ENCODE measurements at places on chromosomes 2 and 18.
A peak's percentile ranks its signal among the peaks of the same experiment; 100 is the strongest.

GRCh38 chr18:49071317-49071716, 120.6 kb upstream of the SMAD7 start:
- DNase-seq = no peak

DNA sequence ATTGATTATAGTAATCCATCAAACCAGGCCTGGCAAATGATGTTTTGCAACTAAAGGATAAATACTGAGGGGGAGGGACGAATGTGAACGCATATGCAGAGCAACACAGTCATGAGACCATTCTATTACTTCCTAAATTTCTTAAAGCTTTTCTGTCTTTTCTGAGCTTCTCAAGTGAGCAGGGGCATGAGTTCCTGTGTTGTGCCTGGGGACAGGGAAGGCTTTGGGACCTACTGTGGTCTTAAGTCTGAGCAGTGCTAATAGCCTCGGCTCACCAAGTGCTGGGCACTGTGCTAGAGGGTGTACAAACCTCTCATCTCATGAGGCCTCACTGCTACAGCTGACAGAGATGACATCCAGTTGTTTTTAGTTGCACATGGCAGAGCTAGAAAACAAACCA, 182.4 kb downstream of the NEDD4L start:
- no peak for DNase-seq

DNA sequence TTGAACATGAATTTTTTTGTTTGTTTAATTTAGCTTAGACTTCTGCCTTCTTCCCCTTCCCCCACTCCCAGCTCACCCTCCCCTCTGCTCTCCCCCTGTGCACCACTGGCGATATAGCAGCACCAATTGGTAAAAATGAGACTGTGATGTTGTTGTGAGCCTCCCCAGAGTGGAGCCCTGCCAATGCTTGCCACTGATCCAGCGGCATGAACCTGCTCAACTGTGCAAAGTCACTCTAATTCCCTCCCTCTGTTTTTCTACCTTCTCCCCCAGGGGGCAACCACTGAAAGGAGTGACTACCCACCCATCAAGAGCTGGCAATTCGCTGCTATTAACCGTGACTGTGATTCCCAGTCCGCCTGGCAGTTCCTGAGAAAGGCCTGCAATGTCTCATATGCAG, 30.2 kb downstream of the KLHL14 start:
- no peak for DNase-seq

- no peak for DNase-seq
These were observed 70.8 kb downstream of the FAM117B start for GRCh38 chr2:202705446-202706020.

- no peak for DNase-seq
These were observed 309.2 kb downstream of the NR4A2 start for GRCh38 chr2:156023229-156023869.

GRCh38 chr2:62292190-62292589, 96.3 kb downstream of the B3GNT2 start:
- no peak for DNase-seq

DNA sequence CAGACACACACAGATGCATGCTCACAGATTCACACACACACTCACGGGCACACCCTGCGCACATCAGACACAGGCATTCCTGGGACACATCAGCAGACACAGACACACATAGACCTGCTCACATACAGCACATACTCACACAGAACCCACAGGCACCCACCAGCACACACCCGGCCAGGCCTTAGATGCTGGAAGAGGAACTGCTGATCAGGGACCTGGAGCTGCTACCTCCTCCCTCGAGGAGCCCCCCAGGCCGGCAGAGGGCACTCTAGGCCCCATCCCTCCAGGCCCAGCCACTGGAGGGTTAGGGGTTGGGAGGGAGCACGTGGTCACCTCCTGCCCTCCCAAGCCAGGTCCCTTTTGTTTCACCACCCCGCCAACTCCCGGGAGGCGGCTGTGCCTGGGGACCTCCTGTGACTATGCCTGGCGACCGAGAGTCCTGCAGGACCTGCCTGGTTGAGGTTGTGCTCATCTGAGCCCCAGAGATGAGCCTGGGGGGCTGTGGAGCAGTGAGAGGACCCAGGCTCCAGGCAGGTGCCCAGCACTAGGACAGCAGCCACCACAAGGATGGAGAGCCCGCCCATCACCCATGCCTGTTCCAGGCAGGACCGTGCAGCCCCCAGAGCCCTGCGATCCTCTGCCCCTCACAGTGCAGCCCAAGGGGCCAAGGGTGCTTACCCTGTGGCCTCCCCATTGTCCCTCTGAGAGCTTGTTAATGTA, 21.0 kb upstream of the PTMA start:
- DNase-seq = peak; percentile 52

GRCh38 chr2:6418291-6418690, 447.4 kb downstream of the CMPK2 start:
- DNase-seq = no peak

DNA sequence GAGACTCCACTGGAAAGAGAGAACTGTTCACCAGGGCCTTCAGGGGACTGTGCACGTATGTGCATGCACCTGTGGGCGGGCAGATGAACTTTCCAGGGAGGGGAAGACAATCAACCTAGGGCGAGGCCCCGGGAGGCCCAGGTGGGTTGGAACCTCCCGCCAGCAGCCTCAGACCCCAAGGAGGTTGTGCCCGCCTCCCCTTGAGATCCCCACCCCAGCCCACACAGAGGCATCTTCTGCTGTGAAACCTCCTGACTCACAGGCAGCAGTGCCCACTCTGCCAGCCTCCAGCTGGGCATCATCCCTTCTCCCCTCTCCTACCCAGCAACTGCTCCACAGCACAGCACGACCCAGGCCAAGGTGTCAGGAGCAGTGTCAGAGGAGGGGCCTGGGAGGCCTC, 54.4 kb downstream of the FAM178B start:
- no peak for DNase-seq

GRCh38 chr2:109721626-109722025, 72.5 kb upstream of the RGPD5 start:
- DNase-seq = no peak

GRCh38 chr2:128498589-128498988, 179.9 kb upstream of the HS6ST1 start:
- DNase-seq = no peak

DNA sequence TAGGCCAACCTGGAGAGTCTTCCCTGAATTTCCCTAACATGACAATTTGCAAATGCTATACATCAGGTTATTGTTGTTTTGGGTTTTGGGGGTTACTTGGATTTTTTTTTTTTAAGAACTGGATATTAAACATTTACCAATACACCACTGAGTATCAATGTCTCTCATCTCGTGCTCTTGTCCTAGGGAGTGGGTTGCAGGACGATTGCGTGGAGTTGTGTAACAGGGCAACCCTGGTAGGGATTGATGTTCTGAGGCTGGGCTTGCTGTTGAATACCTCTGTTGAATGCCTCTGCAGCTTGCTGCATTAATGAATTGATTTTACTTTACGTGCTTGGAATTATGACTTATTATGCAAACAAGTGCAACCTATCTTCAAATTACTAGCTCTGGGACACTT, 18.8 kb upstream of the FOSL2 start:
- no peak for DNase-seq

GRCh38 chr2:181774685-181775084, 94.4 kb upstream of the NEUROD1 start:
- DNase-seq = no peak

GRCh38 chr18:62781893-62782292, 66.6 kb downstream of the PHLPP1 start:
- no peak for DNase-seq

DNA sequence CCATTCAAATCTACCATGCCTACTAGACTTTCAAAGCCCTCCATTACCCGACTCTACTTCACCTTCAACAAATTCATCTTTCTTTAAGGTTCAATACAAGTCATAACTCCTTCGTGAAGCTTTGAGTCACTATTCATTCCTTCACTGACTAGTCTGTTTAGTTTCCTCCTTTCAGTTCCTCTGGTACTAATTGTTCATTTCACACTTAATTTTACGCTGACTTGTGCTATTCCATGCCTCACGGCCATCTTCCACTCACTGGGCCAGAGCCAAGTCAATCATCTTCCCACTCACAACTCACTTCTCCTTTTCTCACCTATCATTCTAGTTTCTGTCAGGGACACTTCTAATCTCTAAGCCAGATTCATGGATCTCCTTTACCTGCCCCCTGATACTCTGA, 136.2 kb downstream of the MTX2 start:
- DNase-seq = no peak

GRCh38 chr2:134142903-134143302, 111.0 kb upstream of the MGAT5 start:
- no peak for DNase-seq

- DNase-seq = no peak
These were observed 22.3 kb downstream of the LRATD1 start for GRCh38 chr2:14654835-14655282.

DNA sequence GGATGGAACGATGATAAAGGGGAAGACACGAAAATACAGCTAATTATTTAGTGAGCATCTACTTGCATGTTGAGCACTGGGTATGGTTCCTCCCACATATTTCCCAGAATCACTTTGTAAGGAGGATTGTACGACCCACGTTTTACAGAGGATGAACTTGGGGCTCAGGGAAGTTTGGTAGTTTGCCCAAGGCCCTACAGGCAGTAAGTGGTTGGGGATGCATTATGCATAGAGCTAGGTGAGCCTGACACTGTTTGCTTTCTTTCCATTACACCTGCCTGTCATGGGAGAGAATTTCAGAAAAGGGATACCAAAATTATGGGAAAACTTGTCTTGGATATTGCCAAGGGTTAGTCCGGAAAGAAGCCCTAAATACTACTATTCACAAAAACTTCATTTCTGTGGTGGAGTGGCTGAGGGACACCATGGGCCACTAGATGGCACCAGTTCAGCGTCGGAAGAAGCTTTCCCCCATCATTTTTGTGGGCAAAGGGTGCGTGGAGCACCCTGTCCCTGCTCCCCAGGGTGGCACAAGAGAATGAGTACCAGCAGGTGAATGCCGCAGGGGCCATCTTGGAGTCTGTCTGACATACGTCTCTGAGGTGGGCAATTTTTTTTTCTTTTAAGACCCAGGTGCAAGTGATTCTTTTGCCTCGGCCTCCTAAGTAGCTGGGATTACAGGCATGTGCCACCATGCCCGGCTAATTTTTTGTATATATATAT, 23.5 kb upstream of the C18orf32 start:
- DNase-seq = peak; percentile 52

DNA sequence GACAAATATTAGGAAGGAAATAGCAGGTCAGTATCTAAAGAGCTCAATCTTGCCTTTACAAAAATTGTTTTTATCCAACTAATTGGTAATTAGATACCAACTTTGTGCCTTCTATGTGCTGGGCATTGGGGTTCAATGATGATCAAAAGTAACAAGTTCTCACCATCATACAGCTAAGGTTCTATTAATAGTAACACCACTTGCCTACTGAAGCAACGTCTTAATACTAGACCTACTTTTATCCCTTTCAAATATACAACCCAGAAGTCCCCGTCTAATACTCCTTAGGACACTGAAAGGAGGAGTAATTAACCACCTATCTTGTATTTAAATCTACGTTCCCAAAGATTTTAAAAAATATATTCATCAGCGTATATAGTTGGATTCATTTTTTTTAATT, 59.3 kb downstream of the GRB14 start:
- no peak for DNase-seq

GRCh38 chr2:143217512-143218115, 88.4 kb downstream of the ARHGAP15 start:
- DNase-seq = no peak

DNA sequence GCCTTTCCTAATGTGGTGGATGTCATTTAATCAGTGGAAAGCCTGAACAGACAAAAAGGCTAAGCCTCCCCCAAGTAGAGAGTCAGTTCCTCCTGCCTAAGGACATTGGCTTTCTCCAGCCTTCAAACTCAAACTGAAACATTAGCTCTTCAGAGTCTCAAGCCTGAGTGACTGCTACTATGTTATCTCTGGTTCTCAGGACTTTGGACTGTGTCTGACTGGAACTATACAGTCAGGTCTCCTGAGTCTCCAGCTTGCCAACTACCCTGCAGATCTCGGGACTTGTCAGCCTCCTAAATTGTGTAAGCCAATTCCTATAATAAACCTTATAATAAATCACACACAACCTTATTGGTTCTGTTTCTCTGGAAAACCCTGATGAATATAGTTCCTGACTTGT, 12.6 kb downstream of the HYCC2 start:
- DNase-seq = no peak

DNA sequence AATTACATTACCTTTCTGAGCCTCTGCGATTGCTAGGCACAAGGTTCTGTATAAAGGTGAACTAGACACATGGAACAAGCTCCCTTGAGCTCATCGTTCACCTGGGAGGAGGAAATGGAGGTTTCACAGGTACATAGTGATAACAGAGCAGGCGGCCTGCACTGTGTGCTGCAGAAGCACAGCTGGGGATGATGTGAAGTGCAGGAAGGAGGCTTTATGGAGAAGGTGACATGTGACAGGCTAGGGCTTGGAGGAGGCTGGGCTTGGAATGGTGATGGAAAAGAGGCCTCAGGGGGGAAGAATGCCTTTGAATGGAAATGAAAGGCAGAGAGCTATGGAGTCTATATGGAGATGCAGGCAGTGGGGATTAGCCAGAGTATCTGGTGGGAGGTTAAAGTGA, 22.9 kb downstream of the MARCHF4 start:
- peak; percentile 9 for DNase-seq

DNA sequence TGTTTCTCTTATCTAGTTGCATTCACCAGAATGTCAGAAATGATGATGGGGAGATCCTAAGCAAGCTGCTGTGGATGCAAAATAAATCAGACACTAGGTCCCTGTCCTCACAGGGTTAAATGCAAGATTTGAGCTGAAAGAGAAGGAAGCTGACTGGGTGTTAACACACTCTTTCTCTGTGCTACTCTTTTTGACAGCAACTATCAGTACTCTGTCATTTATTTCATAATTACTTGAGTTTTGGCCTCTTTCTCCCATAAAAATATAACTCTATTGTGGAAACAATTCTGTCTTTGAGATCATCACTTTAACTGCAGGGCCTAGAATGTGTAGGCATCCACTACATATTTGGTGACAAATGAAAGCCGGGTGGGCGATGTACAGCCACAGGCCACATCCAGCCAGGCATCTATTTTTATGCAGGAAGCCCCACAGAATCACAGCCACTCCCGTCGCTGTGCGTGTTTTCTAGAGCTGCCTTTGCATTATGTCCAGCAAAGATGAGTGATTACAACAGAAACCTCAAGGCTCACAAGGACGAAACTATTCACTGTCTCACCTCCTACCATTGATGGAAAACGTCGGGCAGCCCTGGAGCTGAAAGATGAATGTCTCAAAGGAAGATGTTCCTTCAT, 849.0 kb downstream of the RNF144A start:
- no peak for DNase-seq

GRCh38 chr2:67945940-67946339, 116.9 kb downstream of the C1D start:
- DNase-seq = no peak

DNA sequence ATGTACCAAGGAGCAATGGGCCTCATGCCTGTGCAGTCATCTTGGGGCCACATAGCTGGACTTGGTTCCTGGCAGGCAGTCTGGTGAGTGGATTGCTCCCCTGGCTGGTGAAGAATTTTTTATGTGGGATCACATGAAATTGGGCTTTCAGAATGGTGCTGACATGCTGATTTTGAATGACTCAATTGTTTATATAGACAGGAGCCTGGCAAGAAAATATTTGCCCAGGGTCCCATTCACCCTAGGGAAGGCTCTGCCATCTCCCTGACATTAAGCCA, 266.9 kb downstream of the DYSF start:
- DNase-seq = no peak
